ENCODE measurements at places on chromosomes 4 and X. TPM values are rescaled to one million over a fixed set of nuclear protein-coding genes. Genes with fewer than 3 reads are reported as not detected.

The RASL11B gene
- 8.9 TPM for total RNA-seq

The POLA1 gene
- total RNA-seq = 19.0 TPM

The GPC4 gene
- 9.2 TPM for total RNA-seq

The TSPAN7 gene
- 12.3 TPM for total RNA-seq

DNA sequence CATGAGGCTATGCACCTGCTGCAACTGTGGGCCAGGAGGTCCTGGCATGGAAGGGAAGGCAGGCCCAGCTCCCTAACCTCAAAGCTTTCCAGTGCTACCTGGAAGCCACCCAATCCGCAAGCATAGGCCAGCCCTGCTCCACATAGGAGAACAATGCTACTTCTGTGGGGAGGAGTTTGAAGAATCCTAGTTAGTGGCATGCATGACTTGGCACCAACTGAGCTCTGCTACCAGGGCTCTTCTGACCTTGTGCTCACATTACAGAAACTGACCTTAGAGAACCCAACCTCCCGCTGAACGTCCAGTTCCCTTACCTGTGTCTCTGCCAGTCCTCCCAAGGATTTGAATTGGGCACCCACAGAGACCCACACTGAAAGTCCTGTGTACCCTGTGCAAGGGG, 58.8 kb downstream of the USP46 start:
- no peaks in the 10 kb centered on the region for H3K27me3 ChIP-seq
- no peaks in the 10 kb centered on the region for H3K4me1 ChIP-seq
- no peaks in the 10 kb centered on the region for H3K36me3 ChIP-seq

GRCh38 chrX:65035446-65035770, 59.2 kb upstream of the ZC4H2 start:
- no peaks in the 10 kb centered on the region for H3K4me1 ChIP-seq
- DNase-seq = peak; percentile 50
- no peaks in the 10 kb centered on the region for H3K36me3 ChIP-seq
- H3K27me3 ChIP-seq = no peaks in the 10 kb centered on the region
- H3K4me3 ChIP-seq = peak overlapping the region; percentile 73

GRCh38 chr4:144302704-144303536, 162.4 kb upstream of the GYPA start:
- no peaks in the 10 kb centered on the region for H3K27me3 ChIP-seq
- no peak overlapping the region for H3K4me3 ChIP-seq

DNA sequence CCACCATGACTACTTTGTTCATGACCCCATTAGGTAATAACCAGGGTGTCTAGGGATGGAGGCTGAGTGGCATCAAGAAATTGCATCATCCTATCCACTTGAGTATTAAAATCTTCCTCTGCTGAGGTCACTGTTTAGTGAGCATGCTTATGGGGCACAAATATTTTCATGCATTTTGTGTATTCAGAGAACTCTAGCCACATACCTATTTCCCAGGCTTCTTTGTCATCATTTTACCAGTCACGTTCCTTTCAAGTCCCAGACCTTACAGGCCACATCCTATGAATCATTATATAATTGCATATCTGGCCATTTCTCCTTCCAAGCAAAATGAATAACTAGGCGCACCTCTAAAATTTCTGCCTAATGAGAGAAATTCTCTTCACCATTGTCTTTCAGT, 1882.9 kb upstream of the AGA start:
- no peaks in the 10 kb centered on the region for H3K36me3 ChIP-seq
- H3K27me3 ChIP-seq = no peaks in the 10 kb centered on the region
- no peak for DNase-seq

DNA sequence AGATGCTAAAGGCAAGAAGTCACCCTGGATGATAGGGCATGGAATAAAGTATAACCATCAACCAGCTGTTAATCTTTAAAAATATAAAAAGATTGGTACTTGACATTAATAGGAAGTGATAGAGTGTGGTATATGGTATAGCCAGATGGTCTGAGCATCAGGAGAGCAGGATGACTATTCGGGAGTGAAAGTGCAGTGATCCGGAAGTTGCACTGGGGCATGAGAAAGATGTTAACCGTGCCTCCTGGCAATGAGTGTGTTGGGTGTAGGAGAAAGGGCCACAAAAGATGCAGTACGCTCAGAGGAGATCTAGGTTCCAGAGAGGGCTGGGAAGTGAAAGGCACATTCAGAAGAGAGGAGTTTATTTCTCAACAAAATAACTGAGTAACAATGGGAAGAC, 65.0 kb downstream of the TSPAN7 start:
- no peak overlapping the region for H3K27ac ChIP-seq
- DNase-seq = no peak
- H3K4me3 ChIP-seq = no peak overlapping the region
- no peaks in the 10 kb centered on the region for H3K36me3 ChIP-seq

- H3K4me3 ChIP-seq = no peak overlapping the region
- H3K4me1 ChIP-seq = no peaks in the 10 kb centered on the region
- no peaks in the 10 kb centered on the region for H3K36me3 ChIP-seq
- H3K27ac ChIP-seq = no peak overlapping the region
Measured at GRCh38 chrX:131366407-131366806, 77.3 kb upstream of the IGSF1 start.
